ENCODE measurements at places on chromosomes 16 and 17.
A peak's percentile ranks its signal among the peaks of the same experiment; 100 is the strongest.

- H3K27ac ChIP-seq, result peak overlapping the region; percentile 86
- peaks cover 5% of the 10 kb centered on the region for H3K4me1 ChIP-seq
- no peaks in the 10 kb centered on the region for H3K27me3 ChIP-seq
- peaks cover 81% of the 10 kb centered on the region for H3K36me3 ChIP-seq
Measured at GRCh38 chr16:14658063-14658462, 25.3 kb downstream of the BFAR start.

DNA sequence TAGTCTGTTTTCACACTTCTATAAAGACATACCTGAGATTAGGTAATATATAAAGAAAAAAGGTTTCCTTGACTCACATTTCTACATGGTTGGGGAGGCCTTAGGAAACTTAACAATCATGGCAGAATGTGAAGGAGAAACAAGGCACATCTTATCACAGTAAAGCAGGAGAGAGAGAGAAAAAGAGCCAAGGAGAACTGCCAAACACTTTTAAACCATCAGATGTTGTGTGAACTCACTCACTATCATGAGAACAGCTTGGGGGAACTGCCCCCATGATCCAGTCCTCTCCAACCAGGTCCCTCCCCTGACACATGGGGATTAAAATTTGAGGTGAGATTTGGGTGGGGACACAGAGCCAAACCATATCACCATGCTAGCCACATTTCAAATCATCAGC lies 547.9 kb downstream of the CDH13 start:
- no peak overlapping the region for H3K27ac ChIP-seq
- peaks cover 3% of the 10 kb centered on the region for H3K27me3 ChIP-seq
- H3K4me3 ChIP-seq, result no peak overlapping the region
- no peak for DNase-seq
- no peaks in the 10 kb centered on the region for H3K4me1 ChIP-seq

DNA sequence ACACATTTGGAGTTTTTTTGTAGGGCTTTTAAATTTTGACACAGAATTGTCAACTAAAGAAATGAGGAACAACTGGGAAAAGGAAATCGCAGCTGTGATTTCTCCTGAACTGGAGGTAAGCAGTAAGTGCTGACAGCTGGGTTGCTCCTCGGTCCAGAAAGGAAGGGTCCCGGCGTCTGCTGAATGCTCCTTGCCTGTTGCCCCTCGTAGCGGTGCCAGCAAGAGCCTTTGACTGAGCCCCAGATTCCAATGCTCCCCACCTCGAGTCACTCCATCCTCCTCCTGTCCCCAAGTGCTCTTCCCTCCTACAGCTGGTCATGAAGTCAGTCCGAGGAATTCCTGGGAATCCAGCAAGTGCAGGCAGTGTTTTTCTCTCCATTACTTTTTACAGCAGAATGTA lies 32.0 kb upstream of the ENDOV start:
- peak overlapping the region; percentile 77 for H3K27ac ChIP-seq
- H3K27me3 ChIP-seq, result no peaks in the 10 kb centered on the region
- no peak overlapping the region for H3K4me3 ChIP-seq

DNA sequence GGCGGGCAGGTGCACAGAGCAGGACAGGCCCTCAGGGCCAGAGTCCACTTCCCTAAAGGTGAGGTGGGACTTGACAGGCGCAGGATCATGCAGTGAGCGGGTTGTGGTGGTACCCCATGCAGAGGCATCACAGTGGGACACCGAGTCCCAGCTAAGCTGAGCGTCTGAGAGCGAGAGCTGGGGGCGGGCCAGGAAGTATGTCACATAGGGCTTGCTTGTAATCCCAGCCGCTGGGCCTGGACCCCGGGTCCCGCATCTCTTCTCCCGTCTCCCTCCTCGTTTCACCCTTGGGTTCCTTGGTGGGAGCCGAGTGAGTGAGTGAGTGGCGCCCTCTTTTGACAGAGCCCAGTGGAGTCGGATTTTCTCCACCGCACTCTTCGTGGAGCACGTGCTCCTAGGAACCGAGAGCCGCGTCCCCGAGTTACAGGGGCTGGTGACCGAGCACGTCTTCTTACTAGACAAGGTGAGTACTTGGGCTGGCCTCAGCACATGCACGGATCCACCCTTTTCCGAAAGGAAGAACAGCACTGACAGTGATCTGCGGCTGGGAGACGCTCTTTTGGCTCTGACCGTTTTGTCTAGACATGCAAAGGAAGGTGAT lies 50.8 kb upstream of the ENDOV start:
- H3K27ac ChIP-seq, result peak overlapping the region; percentile 71
- no peak for DNase-seq
- H3K36me3 ChIP-seq, result peaks cover 99% of the 10 kb centered on the region
- H3K4me1 ChIP-seq, result no peaks in the 10 kb centered on the region

DNA sequence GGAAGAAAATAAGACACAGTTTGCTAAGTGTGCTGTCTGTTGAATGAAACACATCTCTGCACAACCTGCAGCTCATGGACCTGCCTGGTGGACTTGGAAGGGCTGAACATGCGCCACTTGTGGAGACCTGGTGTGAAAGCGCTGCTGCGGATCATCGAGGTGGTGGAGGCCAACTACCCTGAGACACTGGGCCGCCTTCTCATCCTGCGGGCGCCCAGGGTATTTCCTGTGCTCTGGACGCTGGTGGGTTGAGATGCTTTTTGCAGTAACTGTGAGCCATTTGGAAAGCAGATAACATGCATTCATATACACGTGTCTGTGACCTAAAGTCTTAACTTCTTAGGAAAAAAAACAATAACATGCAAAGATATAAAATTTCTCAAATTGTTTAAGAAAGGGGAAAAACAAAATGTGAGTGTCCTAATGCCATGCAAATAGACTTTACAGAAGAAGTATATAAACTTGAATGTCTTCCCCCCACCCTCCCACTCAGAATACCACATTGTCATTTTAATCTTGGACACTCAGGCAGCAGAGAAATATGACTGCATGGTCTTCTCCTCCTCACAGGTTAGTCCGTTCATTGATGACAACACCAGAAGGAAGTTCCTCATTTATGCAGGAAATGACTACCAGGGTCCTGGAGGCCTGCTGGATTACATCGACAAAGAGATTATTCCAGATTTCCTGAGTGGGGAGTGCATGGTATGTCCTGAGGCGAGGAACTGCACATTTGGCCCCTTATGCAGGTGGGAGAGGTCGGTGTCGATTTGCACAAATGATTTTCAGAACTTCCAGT lies 65.6 kb downstream of the SEC14L1 start:
- H3K36me3 ChIP-seq, result peaks cover 91% of the 10 kb centered on the region
- DNase-seq, result no peak

DNA sequence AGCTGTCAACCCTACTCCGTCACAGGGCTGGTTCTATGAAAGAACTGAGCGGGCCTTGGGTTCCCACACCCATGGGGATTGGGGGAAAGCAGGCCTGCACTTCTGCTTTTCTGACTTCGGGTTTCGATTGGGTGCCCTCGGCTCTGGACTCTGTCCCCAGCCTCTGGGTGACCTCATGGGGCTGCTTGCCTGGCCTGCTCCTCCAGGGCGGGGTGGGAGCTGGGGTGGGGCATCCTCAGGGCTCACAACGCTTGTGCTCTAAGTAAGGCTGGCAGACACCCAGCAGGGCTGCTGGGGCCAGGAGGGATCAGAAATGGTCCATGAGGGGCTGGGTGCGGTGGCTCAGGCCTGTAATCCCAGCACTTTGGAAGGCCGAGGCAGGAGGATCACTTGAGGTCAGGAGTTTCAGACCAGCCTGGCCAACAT lies 19.2 kb downstream of the ARHGAP27 start:
- no peak overlapping the region for H3K27ac ChIP-seq
- H3K27me3 ChIP-seq, result no peaks in the 10 kb centered on the region
- no peak overlapping the region for H3K4me3 ChIP-seq

DNA sequence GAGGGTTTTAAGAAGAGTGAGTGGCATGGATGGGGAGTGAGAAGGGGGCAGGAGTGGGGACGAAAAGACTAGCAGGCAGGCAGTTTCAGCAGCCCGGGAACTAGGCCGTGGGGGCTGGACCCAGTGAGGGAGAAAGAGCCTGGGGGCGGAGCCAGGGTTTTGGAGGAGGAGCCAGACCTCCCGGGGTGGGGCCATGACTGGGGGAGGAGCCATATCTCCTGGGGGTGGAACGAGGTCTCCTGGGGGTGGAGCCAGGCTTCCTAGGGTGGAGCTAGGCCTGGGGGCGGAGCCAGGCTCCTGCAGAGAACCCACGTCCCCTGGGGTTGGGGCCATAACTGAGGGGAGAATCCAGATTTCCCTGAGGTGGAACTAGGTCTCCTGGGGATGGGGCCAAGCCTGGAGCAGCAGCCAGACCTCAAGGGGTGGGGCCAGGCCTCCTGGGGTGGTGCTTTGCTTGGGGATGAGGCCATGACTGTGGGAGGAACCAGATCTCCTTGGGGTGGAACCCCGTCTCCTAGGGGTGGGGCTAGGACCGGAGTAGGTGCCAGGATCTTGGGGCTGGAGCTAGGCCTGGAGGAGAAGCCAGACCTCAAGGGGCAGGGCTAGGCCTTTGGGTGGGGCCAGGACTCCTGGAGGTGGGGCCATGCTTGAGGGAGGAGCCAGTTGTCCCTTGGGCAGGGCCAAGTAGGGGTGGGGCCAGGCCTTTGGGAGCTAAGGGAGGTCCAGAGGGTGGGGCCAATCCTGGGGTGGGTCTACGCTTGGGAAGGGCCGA lies 41.7 kb upstream of the JPH3 start:
- H3K36me3 ChIP-seq, result no peaks in the 10 kb centered on the region
- DNase-seq, result peak; percentile 48
- peaks cover 9% of the 10 kb centered on the region for H3K27me3 ChIP-seq
- no peak overlapping the region for H3K4me3 ChIP-seq
- no peaks in the 10 kb centered on the region for H3K4me1 ChIP-seq

DNA sequence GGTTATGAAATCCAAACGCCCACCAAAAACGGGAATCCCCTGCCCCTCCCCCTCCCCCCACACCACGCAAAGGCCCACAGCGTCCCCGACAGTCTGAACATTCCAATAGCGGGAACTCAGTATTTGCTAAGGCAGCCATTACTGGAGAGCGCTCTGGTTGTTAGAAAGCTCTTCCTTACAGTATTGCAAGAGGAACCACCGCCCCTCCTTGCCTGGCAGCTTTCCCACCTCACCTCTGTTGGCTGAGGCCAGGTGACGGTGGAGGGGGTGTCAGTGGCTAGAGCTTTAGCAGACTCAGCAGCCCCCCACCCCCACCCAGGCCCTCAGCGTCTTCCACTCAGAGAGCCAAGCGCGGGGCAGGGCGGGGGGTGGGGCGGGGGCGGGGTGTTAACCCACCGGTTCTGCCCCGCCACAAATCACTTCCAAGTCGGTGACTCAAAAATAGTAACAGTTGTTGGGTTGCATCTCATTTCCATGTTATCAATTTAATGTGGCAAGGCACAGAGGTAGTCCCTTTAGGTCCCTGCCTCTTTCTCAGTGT lies 2.2 kb upstream of the PLEKHH3 start:
- H3K27me3 ChIP-seq, result peaks cover 60% of the 10 kb centered on the region
- DNase-seq, result peak; percentile 74

All from activated T-cell treated with anti-CD3 and anti-CD28 coated beads, Interleukin-2, amount 50 U/mL, for 24 hours (primary cell).